AG09319 (cell line): ENCODE measurements at places on chromosomes 7 and 10.

DNA sequence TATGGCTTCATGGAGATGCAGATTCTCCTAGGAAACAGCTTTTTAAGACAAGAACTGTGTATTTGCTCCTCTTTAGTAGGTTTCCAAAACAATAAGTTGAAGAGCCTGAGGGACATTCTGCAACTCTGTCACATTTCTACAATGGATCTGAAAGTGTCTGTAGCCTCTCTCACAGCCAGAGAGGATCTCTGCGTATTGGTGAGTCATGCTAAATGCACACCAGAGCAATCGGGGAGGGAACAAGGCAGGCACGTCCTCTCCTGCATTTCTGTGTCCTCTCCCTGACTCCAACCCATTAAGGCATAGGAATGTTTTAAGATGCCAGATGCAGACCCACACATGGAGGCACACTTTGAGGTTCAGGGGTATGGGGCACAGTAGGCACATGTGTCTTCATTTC lies 1126.4 kb upstream of the GHITM start:
- no peak for DNase-seq

DNA sequence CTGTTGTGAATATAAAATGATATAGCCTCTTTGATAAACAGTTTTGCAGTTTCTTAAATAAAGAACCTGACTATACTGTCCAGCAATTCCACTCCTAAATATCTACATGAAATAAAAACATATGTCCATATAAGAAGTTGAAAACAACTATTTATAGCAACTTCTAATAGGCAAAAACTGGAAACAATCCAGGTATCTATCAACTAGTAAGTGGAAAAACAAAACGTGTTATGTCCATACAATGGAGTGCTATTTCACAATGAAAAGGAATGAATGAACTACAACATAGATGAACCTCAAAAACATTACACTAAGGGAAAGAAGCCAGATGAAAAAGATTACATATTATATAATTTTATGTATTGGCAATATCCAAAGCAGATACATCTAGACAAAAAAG lies 268.9 kb downstream of the CSTF2T start:
- no peak for DNase-seq

- DNase-seq = no peak
Observed at GRCh38 chr7:93232673-93233018, 480 bp downstream of the VPS50 start.

DNA sequence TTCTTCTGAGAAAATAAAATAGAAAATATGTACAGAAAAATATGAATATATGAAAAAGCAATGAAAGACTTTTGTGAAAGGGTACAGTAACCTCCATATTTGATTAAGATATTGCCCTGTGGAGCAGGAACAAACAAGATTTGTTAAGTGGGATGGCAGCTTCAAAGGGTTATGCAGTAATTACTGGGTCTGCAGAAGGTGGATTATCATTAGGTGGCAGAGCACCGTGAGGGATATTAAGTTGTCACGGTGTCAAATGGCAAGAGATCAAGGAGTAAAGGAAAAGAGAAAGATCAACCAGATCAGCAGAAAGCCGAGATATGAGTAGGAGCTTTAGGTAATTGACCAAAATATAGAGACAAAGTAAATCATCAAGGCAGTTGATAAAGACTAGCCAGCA lies 44.1 kb downstream of the DGKB start:
- no peak for DNase-seq

GRCh38 chr7:100418930-100419659 lies 9.4 kb downstream of the ZCWPW1 start:
- no peak for DNase-seq

DNA sequence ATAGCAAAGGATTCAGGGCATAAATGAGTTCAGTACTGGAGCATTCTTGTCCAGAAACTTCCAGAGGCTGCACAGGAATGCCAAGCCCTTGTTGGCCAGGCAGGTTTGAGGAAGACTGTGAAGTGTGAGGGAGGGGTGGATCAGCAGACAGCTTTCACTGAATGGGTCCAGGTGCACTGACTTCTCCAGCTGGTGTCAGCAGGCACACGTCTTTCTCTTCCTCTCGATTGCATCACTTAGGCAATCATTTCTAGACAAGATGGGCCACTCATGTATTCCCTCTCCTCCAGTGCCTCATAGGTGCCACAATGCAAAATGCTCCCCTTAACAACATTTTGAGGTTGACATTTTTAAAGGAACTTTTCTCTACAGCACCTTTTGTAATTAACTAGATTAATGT lies 15.6 kb upstream of the PLEKHS1 start:
- DNase-seq = no peak

GRCh38 chr7:157501581-157501980 lies 164.8 kb downstream of the DNAJB6 start:
- no peak for DNase-seq

GRCh38 chr7:121872831-121873288 lies at the start of gene PTPRZ1:
PTPRZ1 (plus strand) TSS chr7:121873161; CDS start chr7:121873500, 339 bp downstream.
- DNase-seq = no peak

GRCh38 chr10:50452603-50453002 lies 171.2 kb downstream of the SGMS1 start:
- no peak for DNase-seq

- DNase-seq = no peak
Observed at GRCh38 chr7:126988022-126988421, 264.7 kb downstream of the GRM8 start.

DNA sequence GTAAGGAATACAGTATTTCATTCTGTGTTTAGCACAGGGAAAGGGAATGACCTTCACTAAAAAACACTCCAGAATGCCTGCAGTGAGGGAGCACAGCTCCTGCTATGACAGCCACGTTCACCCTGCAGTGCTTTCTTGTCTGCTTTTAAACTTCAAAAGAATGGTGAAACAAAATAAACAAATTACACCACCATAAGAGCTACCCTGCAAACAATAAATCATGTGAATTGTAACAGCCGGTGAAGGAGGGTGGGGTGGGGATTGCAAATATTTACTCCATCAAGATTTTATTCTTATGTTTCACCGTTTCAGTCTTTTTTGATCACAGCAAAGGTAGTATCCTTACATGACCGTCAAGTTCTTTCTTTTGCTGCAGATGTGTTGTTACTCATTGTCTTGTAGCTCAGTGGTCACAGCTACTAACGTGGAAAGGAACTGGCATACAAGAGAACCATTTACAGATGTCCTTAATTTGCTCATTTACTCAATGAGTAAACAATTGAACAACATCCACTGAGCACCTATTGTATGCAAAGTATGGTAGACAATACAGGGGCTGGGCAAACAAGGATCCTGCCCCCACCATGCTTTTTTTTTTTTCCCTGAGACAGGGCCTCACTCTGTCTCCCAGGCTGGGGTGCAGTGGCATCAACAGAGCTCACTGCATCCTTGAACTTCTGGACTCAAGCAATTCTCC lies 4.1 kb upstream of the CHN2 start:
- no peak for DNase-seq
